ENCODE measurements at places on chromosomes 7 and 10.

DNA sequence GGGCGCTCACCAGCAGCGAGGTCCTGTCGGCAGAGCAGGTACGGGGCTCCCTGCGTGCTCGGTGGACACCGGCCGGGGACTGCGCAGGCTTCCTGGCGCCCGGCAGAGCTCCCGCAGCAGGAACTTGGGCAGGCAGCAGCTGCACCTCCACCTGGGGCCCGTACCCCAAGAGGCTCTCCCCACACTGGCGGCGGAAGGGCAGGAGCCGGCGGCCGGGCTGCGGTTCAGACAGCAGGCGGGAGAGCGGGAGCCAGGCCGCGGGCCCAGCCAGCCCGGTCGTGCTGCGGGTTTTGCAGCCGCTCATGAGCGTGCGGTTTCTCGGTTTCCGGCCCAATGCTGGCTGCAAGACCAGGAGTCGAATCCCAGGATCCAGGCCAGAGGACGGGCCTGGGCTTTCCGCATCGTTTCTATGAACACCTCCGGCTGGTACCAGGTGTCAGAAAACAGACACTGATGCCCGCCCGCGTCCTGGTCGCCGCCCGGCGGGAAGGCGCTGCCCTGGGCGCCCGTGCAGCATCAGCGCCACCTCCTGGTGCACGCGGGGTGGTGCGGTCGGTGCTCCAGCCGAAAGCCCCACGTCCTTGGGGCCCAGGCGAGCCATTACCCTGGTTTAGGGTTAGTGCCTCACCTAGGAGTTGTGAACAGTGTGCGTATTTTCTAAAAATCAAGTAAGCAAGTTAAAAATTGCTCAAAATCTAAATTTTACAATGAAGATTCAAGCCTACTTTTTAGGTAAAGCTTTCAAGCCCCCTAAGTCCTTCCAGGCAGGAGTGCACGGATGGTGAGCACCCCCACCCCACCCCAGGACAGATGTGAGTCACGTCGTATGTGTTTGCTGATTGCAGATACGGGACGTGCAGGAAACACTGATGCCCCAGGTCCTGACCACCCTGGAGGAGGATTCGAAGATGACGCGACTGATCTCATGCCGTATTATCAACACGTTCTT lies 47.4 kb upstream of the PRKAR1B start:
- DNase-seq, result peak; percentile 63

- peak; percentile 48 for DNase-seq
Observed at GRCh38 chr7:106216517-106216922, 68.3 kb downstream of the NAMPT start.

- no peak for DNase-seq
Observed at GRCh38 chr7:88492153-88492552, 185.5 kb upstream of the STEAP4 start.

DNA sequence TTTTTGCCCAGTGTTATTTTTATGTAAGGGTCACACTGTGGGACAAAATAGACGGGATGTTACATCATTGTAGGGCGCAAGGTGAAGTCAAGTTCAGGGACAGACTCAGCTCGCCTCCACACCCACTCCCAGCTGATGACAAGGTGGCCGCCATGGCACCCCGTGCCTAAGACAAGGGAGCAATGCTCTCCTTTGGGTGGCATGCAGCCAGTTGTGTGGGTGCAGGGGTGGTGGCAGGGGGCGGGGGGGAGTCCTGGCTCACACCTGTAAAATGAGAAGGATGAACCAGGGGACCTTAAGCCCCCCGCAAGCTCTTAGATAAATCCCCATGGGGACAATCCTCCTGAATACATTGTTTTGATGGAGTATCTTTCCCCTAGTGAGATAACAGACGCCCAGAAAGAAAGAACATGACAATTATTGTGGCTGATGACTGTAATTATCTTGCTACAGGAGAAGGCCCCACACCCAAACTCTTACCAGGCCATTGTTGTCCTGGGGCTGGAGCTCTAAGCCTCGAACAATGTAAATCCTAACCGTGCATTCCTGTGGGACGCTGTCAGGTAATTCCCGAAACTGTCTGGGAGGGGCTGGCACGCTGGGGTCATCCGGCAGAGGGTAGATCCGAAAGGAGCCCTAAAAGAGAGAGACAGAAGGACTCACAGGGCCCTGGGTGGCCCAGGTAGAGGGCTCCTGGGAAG lies 148.7 kb downstream of the MYOF start:
- DNase-seq, result no peak

- no peak for DNase-seq
Observed at GRCh38 chr7:157418204-157419034, 81.6 kb downstream of the DNAJB6 start.

GRCh38 chr10:2686691-2687090 lies 380.7 kb upstream of the PFKP start:
- no peak for DNase-seq

GRCh38 chr7:152756116-152756515 lies 3.4 kb upstream of the ACTR3B start:
- no peak for DNase-seq

- DNase-seq, result no peak
Observed at GRCh38 chr7:74627661-74628411, 29.7 kb upstream of the GTF2I start.

DNA sequence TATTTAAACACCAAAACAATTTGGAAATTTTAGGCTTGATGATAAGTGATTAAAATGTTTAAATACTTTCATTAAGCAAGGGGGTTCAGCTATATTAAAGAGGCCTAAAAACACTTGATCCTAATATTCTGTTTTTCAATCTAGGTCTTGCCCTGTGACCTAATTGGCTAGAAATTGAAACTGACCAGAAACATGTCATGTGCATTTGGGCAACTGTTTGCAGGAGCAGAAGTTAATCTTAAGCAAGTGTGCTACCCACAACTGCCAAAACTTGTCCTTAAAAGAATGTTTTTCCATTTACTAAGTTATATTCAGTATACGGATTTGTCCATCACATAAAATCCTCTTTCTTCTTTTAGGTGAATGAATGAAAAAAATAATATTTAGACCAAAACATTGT lies 167.3 kb downstream of the PPP1R3A start:
- no peak for DNase-seq

DNA sequence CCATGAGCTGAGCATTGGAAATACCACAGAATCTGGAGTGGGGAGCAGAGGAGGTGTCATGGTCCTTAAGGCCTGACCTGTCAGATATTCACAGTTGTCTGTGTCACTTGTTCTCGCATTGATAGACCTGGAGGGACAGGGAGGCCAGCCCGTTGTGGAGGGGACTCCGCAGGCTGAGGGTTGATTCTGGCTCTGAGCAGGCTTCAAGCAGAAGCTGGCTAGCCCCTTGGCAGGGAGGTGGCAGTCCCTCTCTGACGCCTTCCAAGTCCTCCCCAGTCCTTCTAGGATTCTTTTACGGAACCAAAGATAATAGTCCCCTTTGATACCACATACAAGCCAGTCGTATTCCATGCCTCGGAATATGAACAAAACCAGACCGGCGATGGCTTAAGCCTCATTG lies 65.4 kb downstream of the GRK5 start:
- no peak for DNase-seq

GRCh38 chr7:18796216-18796615 lies 300.7 kb downstream of the HDAC9 start:
- no peak for DNase-seq

DNA sequence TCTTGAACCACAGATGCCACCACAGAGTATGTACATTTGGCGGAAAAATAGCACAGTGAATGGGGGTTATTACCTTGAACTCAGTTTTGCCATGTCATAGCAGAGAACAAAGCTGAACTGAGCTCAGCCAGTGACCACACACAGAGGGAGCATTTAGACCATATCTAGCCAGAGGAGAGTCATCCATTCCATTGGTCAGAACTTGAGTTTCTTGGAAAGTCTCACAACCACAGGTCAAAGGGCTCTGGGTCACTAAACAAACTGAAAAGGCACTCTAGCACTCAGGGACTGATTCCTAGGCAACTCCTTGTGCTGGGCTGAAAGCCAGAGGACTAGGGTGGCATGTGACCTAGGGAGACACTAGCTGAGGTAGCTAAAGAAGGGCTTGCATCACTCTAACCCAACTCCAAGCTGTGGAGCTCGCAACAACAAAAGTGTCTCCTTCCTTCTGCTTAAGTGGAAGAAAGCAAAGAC lies 239.7 kb upstream of the SEMA3D start:
- no peak for DNase-seq

DNA sequence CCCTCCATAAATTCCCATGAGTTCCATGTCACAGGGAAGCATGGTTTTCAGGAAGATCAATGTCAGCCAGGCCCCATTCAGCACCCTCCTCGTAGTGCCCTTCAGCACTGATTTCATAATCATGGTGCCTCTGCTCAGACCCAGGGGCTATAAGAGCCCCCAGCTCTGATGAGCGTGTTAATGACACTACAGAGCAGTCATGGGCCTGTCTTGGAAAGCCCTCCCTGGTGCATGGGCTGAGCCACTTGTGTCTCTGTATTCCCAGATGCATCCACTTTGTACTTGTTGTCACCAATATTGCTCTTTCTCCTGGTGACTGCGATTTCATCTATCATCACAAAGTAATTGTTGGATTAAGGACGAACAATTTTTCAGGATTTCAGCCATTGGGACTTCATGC lies 154.6 kb downstream of the ADARB2 start:
- no peak for DNase-seq

GRCh38 chr7:155438777-155439176 lies 19.2 kb upstream of the EN2 start:
- no peak for DNase-seq

GRCh38 chr7:141986923-141987322 lies 8.8 kb upstream of the MGAM start:
- DNase-seq, result no peak

- no peak for DNase-seq
Observed at GRCh38 chr7:116185956-116186355, 24.4 kb upstream of the TES start.

GRCh38 chr7:129421717-129422250 lies 12.4 kb upstream of the STRIP2 start:
- DNase-seq, result no peak

- DNase-seq, result peak; percentile 82
Observed at GRCh38 chr7:141551094-141551781, at the start of gene AGK. Gene AGK, plus strand, starts transcription at chr7:141551410. Its CDS starts 4,057 bp downstream, at chr7:141555467.

DNA sequence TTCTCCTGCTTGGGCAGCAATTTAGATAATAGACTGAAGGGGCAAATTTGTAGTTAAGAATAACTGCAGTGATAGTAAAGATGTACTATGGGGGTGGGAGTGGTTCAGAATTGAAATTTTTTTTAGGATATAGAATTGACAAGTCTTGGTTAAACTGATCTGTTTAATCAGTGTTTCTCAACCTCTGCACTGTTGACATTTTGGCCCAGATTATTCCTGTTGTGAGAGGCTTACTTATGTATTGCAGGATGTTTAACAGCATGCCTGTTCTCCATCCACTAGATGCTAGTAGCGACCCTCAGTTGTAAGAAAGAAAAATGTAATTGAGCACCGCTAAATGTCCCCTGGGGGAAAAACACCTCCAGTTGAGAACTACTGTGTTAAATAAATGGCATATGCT lies 176.5 kb downstream of the CCDC7 start:
- DNase-seq, result no peak

GRCh38 chr7:2689951-2690705 lies 2.1 kb downstream of the AMZ1 start:
- DNase-seq, result peak; percentile 89

- DNase-seq, result no peak
Observed at GRCh38 chr7:92632791-92633190, 42.6 kb upstream of the FAM133B start.

GRCh38 chr7:32427769-32428291 lies 62.4 kb downstream of the LSM5 start:
- peak; percentile 89 for DNase-seq

DNA sequence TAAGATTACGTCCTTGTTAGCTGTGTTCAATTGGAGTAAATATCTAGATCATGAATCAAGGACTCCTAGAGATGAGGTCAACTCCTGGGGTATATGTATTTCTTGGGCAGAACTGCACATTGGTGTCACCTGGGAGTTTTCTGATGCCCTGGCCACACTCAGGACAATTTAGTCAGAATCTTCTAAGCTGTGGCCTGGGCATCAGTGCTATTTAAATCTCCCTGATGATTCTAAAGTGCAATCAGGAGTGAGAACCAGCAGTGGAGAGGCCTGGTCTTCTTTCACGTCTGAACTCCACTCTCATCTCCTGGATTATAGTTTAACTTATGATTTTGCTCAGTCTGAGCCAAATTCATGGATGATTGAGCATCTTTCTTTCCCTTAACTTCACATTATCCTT lies 218.0 kb downstream of the BMPER start:
- no peak for DNase-seq

DNA sequence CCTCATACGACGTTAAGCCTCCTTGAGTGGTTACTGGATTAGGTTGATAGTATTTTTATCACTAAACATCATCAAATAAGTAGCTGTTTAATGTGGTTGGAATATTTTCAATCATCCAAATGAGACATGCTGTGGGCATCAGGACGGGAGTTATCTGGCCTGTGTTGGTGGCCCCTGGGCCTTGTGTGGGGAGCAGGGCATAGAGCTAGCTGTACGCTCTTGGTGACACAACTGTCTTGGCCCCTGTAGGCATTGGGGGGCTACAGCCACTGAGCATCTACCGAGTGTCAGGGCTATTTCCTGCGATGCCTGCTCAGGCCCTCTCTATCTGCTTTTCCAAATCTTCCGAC lies 28.3 kb downstream of the BAG3 start:
- no peak for DNase-seq

GRCh38 chr7:157016024-157016351 lies 5.5 kb upstream of the MNX1 start:
- DNase-seq, result no peak

- no peak for DNase-seq
Observed at GRCh38 chr7:2754086-2754485, 66.1 kb downstream of the AMZ1 start.
